ENCODE measurements at places on chromosomes 4 and X.

- DNase-seq = no peak
Observed at GRCh38 chr4:168695288-168695687, 198.4 kb downstream of the PALLD start.

GRCh38 chrX:20913760-20914159 lies 460.5 kb upstream of the CNKSR2 start:
- DNase-seq = no peak

- DNase-seq = no peak
Observed at GRCh38 chr4:40702137-40702799, 47.5 kb upstream of the NSUN7 start.

GRCh38 chr4:169345316-169345721 lies 74.6 kb upstream of the SH3RF1 start:
- no peak for DNase-seq

DNA sequence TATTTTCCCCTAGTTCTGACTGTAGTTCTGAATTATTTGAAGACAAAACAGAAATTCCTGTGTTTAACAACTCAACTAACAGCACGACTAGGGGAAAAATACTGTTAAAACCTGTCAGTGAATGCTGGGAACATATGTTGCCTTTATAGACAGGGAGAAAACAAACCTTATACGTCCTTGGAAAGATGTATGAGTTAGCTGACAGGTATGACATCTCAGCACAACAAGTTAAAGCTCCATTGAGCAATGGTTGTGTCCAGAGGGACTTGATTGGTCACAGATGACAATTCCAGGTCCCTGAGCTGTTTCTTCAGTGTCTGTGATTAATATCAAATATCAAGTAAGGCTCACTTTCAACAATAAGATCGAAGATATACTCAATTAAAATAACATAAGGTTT lies 58.2 kb upstream of the DDIT4L start:
- DNase-seq = no peak
